ENCODE measurements at places on chromosomes 7 and 10.

GRCh38 chr7:28675429-28675828 is 263.1 kb downstream of the CREB5 start:
- no peak for DNase-seq

GRCh38 chr10:69573056-69573806 is at the start of gene NEUROG3:
Gene NEUROG3 (minus strand): TSS chr10:69573422. CDS start chr10:69573043, 379 bp downstream.
- no peak for DNase-seq

- no peak for DNase-seq
These were observed 23.3 kb downstream of the AP5Z1 start for GRCh38 chr7:4798706-4799235.

GRCh38 chr7:134788191-134788590 is 8.8 kb downstream of the CALD1 start:
- DNase-seq, result no peak

DNA sequence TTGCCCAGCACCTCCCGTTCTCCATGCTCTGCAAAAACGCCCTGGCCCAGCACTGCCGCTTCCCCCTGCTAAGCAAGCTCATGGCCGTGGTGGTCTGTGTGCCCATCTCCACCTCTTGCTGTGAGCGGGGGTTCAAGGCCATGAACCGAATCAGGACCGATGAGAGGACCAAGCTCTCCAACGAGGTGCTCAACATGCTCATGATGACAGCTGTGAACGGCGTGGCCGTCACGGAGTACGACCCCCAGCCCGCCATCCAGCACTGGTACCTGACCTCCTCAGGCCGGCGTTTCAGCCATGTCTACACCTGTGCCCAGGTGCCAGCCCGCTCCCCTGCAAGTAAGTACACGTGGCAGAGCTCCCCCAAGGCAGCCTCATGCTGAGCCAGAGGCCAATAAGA is 11.6 kb upstream of the ATP6V0E2 start:
- DNase-seq, result no peak

DNA sequence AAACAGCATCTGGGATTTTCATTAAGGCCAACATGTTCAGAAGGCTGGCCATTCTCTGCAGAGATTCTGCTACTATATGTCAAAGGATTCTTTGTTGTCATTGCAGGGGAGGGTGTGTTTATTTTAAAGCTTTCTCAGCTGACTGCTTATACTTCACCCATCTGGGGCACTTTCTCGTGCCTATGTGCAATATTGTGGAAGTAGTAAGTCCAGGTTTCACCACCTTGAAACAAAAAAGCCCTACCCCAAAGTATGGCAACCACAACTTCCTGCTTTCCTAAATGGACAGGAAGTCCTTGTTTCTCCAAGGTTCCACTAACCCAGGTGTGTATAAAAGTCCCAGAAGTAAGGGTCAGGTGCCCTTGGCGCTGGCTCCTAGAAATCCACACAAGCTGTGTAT is 58.7 kb upstream of the COL1A2 start:
- DNase-seq, result no peak

DNA sequence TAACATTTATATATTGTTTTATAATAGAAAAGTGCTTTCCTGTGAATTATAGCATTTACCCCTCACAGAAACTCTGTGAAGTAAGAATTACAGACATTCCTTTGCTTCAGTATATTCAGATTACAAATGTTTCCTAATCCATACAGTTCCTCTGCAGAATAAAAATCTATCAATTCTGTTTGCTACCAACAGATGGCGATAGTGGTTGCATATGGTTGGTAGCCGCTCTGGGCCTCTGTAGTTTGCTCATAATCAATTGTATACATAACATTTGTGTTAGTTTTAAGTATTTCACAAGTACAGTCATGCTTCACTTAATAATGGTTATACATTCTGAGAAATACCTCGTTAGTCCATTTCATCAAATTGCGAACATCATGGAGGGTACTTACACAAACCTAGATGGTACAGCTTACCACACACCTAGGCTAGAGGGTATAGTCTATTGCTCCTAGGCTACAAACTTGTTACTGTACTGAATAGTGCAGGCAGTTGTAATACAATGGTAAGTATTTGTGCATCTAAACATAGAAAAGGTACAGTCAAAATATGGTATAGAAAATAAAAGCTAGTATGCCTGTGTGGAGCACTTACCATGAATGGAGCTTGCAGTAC is 94.4 kb upstream of the STEAP4 start:
- no peak for DNase-seq

DNA sequence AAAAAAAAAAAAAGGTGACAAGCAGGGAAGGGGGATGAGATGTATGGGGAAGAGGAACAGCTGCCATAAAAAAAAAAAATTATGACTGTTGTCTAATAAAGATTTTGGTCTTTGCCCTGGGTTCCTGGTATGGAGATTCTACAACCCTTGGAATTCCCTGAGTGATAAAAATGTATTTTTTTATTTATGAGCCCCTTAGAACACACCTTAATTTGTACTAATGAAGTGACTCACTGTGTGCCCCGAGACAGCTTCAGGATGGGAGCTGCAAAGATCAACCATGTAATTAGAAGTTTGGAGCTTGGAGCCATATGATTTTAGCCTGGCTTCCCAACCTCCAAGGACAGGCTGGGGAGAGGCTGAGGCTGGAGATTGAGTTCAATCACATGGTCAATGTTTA is 69.7 kb downstream of the NHLRC2 start:
- no peak for DNase-seq

GRCh38 chr10:50334273-50334672 is 83.0 kb upstream of the ASAH2 start:
- no peak for DNase-seq

DNA sequence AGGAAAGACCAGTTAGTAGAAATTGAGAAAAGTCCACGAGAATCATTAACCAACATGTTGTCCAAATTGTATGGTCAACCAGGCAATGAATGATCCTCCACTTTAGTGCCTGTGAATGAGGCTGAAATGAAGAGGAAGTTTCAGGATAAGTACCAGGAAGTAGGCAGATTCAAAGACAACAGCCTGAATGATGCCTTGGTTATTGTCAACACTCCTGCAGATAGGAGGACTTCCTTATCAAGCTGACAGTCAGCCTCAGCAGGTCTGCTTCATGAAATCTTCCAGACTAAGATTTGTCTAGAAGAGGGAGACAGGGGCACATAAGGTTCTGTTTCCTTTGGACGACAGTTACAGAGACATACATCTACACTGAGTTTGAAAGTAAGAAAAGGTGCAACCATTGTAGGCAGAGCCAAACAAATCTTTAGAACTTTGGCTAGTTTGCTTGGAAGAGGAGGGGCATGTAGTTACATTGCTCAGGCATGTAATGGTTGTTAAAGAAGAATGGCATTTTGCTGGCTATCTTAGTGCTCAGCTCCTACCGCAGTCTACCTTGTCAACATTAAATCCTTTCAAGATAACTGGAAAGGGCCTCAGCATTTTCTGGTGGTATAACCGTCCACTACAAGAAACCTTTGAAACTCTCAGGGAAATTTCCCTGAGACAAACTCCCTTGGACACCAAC is 81.4 kb downstream of the ABI1 start:
- no peak for DNase-seq

DNA sequence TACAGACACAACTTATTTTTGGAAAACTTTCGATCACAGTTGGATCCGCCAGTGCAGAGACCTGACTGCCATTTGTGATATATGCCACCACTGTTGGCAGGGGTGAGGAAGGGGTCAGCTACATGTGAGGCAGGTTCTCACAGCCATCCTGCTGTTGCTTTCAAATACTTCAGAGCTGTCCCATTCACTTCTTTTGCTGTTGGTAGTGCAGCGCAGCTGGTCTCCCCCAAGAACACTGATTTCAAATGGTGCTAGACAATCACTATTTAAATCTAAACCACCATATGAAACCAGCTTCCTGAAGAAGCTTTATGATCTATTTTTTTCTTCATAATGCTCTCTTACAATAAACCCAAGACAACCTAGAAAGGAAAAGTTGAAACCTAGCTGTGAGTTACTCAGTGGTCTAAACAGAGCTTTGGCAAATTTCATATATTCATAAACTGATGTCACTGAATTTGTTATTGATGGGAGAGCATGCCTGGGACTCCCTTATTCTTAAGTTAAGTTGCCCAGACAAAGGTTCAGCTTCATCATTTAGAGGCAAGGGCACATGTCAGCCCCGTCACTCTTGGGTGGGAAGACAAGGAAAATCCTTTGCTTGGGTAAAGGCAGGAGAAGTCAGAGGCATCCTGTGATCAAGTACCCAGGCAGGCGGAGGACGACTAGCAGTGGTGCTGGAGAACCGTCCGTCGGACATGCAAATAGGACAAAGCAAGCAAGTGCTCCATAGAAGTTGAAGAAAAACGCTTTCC is 143.4 kb upstream of the KLF14 start:
- no peak for DNase-seq

DNA sequence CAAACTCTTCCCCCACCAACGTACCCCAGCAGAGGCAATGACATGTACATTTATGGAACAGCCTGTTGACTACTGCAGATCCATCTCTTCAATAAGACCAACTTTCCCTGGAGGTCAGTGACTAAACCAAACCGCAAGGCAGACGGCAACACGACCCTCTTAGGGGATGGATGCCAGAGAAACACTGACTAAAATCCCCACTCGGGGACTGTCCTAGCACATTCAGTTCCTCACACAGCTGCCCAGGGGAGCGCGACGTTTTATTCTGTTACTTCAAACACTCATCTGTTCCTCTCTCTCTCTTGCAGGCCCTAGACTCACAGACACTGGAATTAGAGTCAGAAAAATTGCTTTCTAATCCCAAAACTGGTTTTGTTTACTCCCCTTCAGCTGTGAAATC is 146.5 kb upstream of the PRSS1 start:
- DNase-seq, result no peak

DNA sequence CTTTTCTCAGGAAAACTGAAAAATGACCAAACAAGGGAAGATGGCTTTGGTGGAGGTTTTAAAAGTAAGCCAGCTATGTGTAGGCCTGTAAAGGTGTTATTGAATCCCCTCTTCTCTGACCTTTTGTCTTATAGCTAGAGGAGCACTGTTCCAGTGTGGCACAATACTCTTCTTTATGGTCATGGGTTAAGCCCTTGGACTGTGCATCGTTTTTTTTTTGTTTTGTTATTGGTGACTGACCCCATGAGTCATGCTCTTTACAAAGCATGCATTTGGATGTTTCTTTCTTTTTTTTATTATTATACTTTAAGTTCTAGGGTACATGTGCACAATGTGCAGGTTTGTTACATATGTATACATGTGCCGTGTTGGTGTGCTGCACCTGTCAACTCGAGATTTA is 19.6 kb upstream of the FAM25A start:
- DNase-seq, result no peak

GRCh38 chr10:108560488-108560887 is 1362.8 kb downstream of the XPNPEP1 start:
- no peak for DNase-seq

DNA sequence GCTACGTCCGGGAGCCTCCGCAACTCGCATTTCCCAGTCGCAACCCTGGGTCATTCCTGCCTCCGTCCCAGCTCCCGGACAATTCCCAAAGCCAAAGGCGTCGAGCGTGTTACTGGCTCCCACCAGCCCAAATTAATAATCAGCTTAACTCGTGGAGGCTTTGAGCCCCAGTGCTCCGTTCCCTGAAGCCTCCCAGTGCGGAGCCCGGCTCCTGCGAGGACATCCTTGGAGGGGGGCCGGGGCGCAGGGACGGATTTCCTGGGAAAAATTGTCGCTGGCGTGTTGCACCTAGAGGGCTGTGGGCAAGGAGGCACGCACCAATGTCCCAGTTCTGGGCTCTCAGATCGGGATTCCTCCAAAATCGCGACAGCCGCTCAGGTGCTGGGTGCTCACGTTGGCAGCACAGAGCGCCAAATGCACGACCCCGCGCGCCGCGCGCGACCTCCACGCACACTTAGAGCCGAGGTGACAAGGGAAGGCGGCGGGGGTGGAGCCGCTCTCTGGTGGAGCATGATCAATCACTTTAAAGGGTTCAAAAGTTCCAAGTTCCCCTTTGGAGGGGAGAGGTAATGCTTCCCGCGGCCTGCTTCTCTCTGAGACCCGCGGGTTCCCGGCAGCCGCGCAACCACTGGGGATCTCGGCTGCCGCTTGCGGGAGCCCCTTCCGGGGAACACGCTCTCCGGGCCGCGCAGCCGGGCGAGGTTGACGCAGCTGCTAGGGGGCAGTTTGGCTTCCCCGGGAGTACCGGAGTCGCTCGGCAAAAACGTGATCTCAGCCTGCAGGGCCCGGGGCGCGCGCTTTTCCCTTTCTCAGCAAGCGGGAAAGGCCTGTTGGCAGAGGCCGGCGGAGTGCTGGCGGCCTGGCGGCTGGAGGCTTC is 25.5 kb downstream of the SKIDA1 start:
- DNase-seq, result no peak

GRCh38 chr10:97914837-97915211 is 65.2 kb downstream of the GOLGA7B start:
- peak; percentile 63 for DNase-seq

DNA sequence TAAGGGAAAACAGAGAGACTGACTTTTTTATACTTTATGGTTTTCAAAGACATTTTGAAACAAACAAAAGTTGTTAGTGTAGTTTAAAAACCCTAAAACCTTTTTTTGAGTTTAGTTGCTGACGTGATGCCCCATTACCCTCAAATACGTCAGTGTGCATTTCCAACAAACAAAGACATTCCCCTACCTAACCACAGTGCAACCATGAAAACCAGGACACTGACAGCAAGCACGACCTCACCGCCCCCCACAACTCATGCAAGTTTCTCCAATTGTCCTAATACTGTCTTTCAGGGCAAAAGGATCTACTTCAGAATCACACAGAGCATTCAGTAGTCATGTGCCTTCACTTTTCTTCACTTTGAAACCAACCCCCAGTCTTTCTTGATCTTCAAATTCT is 75.0 kb downstream of the WNT2 start:
- no peak for DNase-seq

- DNase-seq, result no peak
These were observed 125.3 kb downstream of the REEP3 start for GRCh38 chr10:63646491-63646890.

GRCh38 chr10:48453451-48454301 is 147.2 kb downstream of the MAPK8 start:
- DNase-seq, result no peak

DNA sequence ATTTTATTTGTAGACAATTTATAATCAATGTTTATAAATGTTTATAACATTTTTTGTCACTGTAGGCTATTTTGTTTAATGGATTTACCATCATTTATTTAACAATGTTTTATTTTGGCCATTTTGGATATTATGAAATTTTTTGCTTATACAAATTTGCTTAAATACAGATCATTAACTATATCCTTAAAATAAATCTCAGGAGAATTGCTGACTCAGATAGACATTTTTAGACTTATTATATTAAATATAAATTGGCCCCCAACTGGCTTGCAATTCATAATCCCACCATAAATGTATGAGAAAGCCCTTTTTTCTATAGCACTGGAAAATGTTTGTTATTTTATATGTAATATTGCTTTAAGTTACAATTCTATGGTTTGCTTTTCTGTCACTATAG is 3.8 kb upstream of the CLRN3 start:
- DNase-seq, result no peak

DNA sequence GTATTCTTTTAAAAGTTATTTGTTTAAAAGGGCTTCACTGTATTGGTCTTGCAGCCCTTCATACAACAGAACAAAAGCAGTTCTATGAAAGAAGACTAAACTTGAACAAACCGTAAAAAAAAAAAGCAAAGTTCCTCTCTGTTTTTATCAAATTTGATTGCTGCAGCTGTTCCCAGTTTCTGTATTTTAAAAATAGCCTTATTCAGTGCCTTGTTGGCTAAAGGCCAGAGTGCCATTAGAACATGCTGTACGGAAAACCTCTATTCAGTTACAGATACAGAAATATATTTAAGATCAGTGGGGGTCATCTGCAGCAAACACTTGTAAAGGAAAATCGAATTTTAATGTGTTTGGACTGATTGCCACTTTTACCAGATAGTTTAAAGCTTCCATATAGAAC is 207.8 kb upstream of the ETV1 start:
- DNase-seq, result no peak

GRCh38 chr7:116576350-116577319 is 51.8 kb downstream of the CAV1 start:
- DNase-seq, result no peak
